Cardiac muscle cell (in vitro differentiated cells and primary cell): ENCODE measurements at places on chromosomes 2 and 18.

GRCh38 chr2:34815052-34815741, 1216.1 kb upstream of the FAM98A start:
- H3K27me3 ChIP-seq = no peaks in the 10 kb centered on the region
- H3K4me1 ChIP-seq = no peaks in the 10 kb centered on the region
- H3K27ac ChIP-seq = no peak overlapping the region
- no peak overlapping the region for H3K4me3 ChIP-seq

DNA sequence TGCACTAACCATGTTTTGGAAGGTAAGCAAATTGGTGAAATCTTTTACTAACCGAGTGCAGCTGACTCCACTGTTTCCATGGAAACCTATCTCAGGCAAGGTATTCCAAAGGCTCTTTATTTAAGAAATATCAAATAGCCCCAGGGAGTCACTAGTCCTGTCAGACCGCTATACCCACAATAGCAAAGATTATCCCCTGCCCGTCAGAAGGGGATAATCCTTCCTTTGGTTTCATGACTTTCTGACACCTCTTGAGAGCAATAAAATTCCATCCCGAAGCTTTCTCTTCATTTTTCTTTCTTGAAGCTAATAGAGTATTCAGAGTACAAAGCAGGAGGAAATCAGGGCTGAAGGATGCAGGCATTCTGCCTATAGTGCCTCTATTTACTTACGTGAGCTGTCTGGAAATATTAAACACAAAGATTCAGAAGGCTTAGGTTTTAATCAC, 34.7 kb upstream of the MAP2 start:
- no peak overlapping the region for H3K4me3 ChIP-seq
- no peaks in the 10 kb centered on the region for H3K4me1 ChIP-seq
- H3K27me3 ChIP-seq = no peaks in the 10 kb centered on the region

DNA sequence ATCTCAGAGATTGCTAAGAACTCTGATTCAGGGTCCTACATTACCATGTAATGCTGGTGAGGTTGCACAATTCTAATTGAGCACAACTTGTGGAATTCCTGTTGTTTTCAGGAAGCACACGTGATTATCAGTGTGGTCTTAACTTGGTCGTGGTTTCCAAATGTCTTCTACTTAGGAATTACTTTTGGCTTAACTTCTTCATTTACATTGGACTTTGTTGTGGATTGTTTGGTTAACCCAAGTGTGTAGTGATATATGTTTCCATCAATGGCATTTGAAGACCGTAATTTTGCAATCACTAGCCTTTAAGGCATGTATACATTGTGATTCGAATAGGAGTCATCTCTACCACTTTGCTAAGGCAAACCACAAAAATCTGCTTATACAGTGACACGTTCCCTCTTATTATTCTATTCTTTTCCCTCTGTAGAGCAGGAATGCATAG, 373.3 kb downstream of the IRS1 start:
- no peaks in the 10 kb centered on the region for H3K27me3 ChIP-seq
- H3K27ac ChIP-seq = no peak overlapping the region
- no peak overlapping the region for H3K4me3 ChIP-seq
- DNase-seq = peak; percentile 89
- H3K4me1 ChIP-seq = peaks cover 5% of the 10 kb centered on the region

DNA sequence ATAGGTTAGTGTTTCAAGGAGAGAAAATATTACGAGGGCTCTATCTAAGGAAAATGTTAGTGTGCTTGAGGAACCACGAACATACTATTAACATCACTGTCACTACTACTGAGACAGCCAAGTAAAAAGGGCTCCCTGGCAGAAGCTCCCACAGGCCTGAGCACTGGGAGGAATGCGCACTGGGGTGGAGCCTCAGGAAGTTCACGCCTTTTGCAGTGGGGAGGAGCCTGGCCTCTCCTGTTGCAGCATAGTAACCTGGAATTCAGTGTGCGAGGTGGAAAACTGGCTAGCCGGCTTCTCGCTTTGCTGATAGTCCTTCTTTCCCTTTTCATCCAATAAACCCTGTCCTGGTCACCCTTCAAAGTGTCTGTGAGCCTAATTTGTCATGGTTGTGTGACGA, 250.3 kb downstream of the ERBB4 start:
- H3K4me3 ChIP-seq = no peak overlapping the region
- H3K27ac ChIP-seq = no peak overlapping the region
- H3K36me3 ChIP-seq = no peaks in the 10 kb centered on the region
- H3K4me1 ChIP-seq = no peaks in the 10 kb centered on the region
- no peak for DNase-seq

GRCh38 chr2:240982821-240983281, 15.6 kb upstream of the SNED1 start:
- H3K4me3 ChIP-seq = no peak overlapping the region
- peaks cover 31% of the 10 kb centered on the region for H3K27me3 ChIP-seq
- DNase-seq = no peak
- no peak overlapping the region for H3K27ac ChIP-seq
- H3K36me3 ChIP-seq = no peaks in the 10 kb centered on the region

DNA sequence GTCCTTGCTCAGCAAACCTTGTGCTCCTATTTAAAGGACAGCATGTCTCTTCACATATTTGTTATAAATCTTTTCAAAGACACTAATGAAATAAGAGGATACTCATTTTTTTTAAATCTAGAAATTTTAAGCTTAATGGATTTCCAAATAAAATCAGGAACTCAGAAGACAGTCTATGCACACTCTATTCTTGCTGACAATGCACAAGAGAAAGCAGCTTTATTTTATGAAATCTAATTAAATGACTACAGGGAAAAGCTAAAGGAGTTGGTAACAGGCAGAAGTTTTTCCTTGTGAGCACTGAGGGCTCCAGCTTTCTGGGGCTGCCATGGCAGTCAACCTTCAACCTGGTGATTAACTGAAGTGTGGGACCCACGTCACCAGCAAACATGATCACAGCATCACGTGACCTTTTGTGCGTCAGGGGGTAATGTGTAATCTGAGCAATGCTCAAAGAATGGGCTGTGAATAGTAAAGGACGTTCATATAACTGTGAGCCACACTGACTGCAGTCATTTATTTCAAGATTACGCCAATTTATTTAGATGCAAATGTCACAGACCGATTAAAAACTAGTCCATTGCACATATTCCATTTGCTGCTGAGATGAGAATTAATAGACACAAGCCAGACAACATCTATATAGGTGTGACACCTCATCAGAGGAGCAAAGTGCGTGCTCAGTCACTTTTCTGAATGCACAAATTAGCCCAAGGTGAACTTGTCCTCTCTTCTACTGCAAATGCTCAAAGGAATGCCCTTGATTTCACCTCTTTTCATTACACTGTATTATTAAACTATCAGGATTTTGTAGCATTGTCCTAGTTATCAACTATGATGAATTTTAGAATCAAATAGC, 11.6 kb upstream of the DNER start:
- H3K36me3 ChIP-seq = no peaks in the 10 kb centered on the region
- no peak overlapping the region for H3K4me3 ChIP-seq
- peaks cover 13% of the 10 kb centered on the region for H3K27me3 ChIP-seq
- DNase-seq = no peak
- no peak overlapping the region for H3K27ac ChIP-seq
- no peaks in the 10 kb centered on the region for H3K4me1 ChIP-seq

DNA sequence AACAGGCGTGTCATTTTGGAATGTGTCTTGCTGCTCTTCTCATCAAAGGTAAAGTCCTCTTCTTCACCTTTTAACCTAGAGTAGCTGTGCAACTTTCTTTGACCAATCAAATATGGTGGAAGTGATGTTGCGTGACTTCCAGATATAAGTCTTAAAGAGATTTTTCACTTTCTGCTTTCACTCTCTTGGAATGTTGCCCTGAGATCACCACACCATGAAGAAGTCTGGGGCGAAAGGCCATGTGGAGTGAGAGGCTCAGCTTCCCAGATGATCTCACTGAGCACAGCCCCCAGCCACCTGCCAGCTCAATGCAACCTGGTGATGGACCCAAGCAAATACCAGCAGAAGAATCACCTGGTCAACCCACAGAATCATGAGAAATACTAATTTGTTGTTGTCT, 7.1 kb upstream of the GALNT3 start:
- no peak for DNase-seq
- no peaks in the 10 kb centered on the region for H3K4me1 ChIP-seq
- H3K36me3 ChIP-seq = no peaks in the 10 kb centered on the region
- no peak overlapping the region for H3K4me3 ChIP-seq

DNA sequence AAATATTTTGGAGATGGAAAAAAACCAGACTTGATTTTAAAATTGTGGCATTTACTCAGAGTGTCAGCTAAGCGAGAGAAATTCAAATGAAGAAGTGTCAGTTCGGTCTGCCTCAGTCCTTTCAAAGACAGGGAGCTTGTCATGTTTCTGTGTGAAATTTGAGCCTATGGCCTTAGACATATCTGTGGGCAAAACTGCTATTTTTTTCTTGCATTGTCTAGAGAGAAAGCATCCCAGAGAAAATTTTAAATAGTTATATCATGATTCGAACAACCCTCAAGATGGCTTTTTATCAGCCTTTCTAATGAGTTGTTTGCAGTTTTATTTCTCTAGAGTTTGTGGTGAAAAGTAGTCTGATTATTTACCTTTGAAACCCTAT, 50.2 kb upstream of the KCNE4 start:
- no peaks in the 10 kb centered on the region for H3K4me1 ChIP-seq
- H3K36me3 ChIP-seq = no peaks in the 10 kb centered on the region
- H3K27ac ChIP-seq = no peak overlapping the region
- no peaks in the 10 kb centered on the region for H3K27me3 ChIP-seq
- no peak for DNase-seq
- H3K4me3 ChIP-seq = no peak overlapping the region

DNA sequence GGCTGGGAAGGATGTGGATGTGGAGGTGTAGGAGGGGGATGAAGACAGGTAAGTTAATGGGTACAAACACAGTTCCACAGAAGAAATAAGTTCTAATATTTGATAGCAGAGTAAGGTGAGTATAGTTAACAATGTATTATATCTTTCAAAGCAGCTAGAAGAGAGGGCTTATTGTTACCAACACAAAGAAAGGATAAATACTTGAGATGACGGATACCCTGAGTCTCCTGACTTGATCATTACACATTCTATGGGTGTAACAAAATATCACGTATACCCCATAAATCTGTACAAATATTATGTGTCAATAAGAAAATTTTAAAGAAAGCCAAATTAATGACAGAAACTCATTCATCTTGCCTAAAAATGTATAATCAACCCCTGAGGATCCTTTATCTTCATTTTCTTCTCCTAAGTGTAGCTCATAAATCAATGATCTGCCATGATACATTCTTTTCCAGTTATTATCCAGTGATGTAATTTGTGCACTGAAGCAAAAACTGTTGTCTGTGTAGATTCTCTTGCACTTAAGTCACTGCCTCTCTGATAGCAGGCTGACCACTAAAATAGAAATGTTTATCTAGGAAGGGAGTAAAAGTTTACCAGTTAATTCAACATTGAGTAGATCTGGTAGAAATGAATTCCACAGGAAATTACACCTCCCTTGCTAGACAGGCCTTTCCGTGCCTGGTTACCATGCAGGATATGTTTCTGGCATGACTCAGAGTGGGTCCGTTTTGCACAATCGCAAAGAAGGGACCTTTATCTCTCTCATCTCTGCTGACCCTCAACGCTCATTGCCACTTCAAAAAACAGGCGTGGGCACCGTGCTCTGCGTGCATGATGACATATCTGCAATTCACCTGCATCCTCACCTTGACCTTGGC, 249.7 kb upstream of the NCKAP5 start:
- peaks cover 4% of the 10 kb centered on the region for H3K4me1 ChIP-seq
- H3K36me3 ChIP-seq = no peaks in the 10 kb centered on the region
- peak; percentile 92 for DNase-seq
- peaks cover 3% of the 10 kb centered on the region for H3K27me3 ChIP-seq
- no peak overlapping the region for H3K4me3 ChIP-seq
- no peak overlapping the region for H3K27ac ChIP-seq

- H3K4me3 ChIP-seq = no peak overlapping the region
- no peaks in the 10 kb centered on the region for H3K36me3 ChIP-seq
- DNase-seq = peak; percentile 20
- H3K27me3 ChIP-seq = no peaks in the 10 kb centered on the region
These were observed 320.9 kb upstream of the TCF4 start for GRCh38 chr18:55908901-55909366.

DNA sequence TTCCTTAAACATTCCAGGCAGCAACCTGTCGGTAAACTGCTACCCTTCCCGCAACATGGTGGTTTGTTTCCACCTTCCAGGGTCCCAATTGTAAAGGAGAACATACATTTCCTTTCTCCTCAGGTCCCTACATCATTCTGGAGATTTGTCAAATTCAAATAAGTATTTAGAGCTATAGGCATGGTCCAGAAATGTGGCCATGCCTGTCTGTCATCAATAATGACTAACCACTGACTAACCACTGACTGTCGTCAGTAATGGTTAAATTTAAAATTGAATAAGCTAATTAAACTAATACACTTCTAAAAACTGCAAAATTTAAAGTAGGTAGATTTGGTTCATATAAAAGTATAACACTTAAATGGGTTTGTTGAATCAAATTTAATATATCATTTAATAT, 984.0 kb upstream of the SLC39A10 start:
- no peaks in the 10 kb centered on the region for H3K36me3 ChIP-seq
- H3K27me3 ChIP-seq = no peaks in the 10 kb centered on the region
- no peak overlapping the region for H3K27ac ChIP-seq

- DNase-seq = no peak
- H3K27me3 ChIP-seq = no peaks in the 10 kb centered on the region
- peaks cover 7% of the 10 kb centered on the region for H3K4me1 ChIP-seq
- H3K27ac ChIP-seq = no peak overlapping the region
- H3K36me3 ChIP-seq = no peaks in the 10 kb centered on the region
These were observed 791.1 kb upstream of the SOX11 start for GRCh38 chr2:4900861-4901770.

- H3K27me3 ChIP-seq = no peaks in the 10 kb centered on the region
- H3K4me1 ChIP-seq = peaks cover 9% of the 10 kb centered on the region
- no peak for DNase-seq
- H3K27ac ChIP-seq = no peak overlapping the region
- H3K36me3 ChIP-seq = no peaks in the 10 kb centered on the region
- H3K4me3 ChIP-seq = no peak overlapping the region
These were observed 96.7 kb downstream of the EIPR1 start for GRCh38 chr2:3280683-3281520.

DNA sequence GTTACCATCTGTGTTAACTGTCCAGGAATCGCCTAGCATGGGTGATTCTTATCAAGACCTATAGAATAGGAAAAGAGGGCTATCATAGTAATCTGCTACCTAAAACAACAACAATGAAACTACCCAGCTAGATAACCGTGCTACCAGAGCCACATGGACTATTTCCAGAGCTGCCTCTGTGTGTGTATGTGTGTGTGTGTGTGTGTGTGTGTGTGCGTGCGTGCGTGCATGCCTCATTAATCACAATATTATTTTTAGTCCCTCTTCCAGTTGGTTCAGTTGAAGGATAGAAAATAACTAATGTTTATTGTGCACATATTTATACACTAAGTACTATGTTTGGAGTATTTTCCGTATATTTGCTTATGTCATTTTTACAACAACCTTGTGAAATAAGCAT, 201.1 kb downstream of the SP3 start:
- no peaks in the 10 kb centered on the region for H3K36me3 ChIP-seq
- no peak for DNase-seq
- H3K4me1 ChIP-seq = peaks cover 19% of the 10 kb centered on the region

DNA sequence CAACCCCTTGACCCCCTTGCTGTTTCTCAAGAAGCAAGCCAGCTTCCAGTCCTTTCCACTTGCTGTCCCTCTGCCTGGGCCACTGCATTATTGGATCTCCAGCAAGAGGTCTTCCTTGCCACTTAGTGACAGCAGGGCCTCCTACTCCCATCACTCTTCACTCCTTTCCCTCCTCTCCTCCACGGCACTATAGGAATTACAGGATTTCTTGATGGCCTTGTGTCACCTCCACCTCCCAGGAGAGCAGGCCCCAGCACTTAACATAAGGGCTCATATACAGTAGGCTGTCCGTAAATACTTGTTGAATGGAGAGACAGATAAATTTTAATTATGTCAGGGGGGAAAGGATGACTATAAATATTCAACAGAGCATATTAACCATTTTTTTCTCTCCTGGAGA, 129.4 kb downstream of the SP3 start:
- H3K27ac ChIP-seq = no peak overlapping the region
- DNase-seq = peak; percentile 14
- peaks cover 13% of the 10 kb centered on the region for H3K4me1 ChIP-seq
- no peaks in the 10 kb centered on the region for H3K36me3 ChIP-seq
